ENCODE measurements at places on chromosomes 13 and 19.

DNA sequence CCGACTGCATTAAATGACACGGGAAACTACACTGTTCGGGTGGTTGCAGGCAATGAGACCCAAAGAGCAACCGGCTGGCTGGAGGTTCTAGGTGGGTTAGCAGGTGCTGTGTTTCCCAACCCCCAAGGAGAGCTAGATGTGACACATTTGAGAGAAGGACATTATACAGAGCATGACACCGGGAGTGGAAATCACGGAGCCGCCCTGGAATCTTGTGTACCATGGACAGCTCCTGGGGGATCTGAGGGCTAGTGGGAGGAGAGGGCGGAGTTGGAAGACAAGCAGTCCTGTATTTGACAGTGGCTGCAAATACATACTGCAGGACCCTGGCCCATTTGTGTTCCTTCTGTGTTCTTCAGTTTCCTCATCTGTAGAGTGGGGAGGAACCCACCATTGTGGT lies 2.3 kb downstream of the CEACAM18 start:
- no peak for ATAC-seq

GRCh38 chr13:101406791-101407190 lies 9.5 kb downstream of the NALCN start:
- ATAC-seq, result no peak

- ATAC-seq, result no peak
These were observed 12.7 kb upstream of the ZNF443 start for GRCh38 chr19:12453495-12453894.

DNA sequence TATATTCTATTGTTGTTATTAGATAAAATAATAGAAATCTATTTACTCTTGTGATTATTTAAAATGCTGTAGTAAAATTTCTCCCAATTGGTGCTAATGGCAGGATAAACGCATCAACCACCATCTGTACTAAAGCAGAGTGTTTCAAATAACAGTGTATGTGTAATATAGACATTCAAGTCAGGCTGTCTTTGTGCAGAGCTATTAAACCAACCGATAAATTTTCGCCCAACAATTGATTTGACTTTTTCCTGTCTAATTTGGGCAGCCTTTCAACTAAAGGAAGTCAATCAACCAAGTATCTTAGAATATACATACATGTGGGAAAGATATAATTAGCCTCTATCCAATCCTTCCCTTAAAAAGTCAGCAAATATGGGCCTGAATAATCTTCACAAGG lies 5.8 kb downstream of the AMER2 start:
- no peak for ATAC-seq

DNA sequence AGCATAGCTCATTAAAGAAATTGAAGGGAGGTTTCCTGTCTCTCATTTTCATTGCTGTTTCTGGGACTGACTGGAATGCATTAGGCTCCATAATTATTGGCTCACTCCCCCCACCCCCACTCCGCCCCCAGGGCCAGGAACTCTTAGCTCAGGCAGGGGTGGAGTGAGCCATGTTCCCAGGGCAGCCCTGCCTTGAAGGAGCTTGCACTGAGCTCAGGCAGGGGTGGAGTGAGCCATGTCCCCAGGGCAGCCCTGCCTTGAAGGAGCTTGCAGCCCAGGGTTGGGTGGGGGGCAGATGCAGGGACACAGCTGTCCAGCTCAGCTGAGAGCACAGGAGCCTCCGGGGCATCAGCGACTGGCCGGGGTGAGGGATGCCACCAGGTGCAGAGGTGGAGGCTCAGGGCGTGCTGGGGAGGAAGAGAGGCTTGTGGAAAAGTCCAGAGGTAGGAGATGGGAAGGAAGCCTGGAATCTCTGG lies 39.1 kb upstream of the TFDP1 start:
- ATAC-seq, result no peak

DNA sequence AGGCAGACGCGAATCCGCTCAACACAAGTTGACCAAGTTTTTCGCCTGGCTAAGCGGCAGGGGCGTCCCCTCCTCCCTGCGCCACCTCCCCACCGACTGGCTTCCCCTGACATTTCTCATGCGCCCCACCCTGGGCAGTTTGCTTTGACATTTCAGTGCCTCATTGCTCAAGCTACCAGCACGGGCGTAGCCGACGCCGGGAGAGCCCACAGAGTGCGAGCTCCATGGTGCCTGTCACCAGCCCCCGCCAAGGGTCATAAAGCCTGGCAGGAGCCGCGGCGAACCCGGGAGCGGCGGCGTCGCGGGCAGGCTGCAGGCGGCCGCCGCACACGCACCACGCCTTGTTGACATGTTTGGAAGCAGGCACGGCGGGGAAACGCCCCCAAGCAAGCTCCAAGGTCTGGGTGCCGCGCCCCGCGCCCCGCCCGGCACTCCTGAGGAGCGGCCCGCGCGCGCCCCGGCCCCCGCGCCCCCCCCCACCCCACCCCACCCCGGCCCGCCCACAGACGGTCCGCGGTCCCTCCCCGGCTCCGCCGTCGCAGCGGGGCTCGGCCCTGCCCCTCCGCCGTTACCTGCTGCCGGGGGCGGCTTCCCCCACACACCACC lies 601 bp downstream of the FBXL3 start:
- peak; percentile 79 for ATAC-seq

DNA sequence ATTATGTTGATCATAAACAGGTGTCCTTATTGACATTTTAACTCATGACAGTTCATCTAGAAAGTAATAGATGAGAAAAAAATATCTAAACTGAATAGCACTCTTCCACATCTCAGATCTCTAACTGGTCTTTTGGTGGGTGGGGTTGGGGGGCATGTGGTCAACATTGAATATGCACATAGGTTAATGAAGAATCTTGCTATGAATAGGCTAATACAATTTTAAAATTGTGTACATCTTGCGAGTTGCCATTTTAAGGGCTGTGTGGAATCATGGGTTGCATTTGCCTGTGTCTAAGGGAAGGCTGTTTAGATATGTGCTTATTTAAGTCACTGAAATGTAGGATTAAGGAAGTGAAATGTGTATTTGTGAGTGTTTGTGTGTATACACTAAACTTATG lies 346.0 kb downstream of the ITGBL1 start:
- ATAC-seq, result no peak

GRCh38 chr19:33434069-33434885 lies 60.8 kb downstream of the CEBPG start:
- ATAC-seq, result no peak

DNA sequence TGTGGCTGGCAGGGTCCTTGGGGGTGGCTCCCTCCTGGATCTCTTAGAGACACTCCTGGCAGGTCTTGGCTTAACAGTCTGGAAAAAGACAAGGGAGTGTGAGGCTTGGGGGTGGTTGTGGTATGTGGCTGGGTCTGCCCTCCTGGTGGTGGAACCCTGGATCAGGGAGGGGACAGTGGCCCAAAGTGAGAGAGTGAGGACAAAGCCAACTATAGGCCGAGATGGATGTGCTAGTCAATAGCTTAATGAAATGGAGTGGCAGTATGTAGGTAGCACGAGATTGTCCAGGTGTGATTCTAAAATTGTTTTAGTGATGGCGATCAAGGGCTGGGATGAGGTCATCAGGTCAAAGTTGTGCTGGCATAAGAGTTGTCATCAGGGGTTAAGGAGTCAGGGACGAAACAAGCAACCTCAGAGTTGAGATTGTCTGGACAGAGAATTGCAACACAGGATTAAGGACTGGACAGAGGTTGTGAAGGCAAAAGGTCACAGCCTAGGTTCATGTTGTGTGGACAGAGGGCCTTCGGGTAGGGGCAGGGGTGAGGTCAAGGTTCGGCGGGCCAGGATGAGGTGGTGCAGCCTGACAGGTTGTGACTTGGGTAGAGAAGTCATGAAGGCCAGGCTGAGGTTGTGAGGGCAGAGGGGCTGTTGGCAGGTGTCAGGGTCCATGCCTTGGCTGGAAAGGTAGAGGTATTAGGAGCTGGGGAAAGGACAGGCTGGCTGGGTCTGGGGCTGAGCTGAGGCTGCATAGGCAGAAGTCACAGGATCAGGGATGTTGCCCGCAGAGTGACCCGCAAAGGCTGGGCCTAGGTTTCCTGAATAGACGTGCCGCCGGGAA lies 4.5 kb upstream of the RASAL3 start:
- no peak for ATAC-seq

- peak; percentile 71 for ATAC-seq
These were observed 7.5 kb downstream of the RPS9 start for GRCh38 chr19:54207983-54208783.

DNA sequence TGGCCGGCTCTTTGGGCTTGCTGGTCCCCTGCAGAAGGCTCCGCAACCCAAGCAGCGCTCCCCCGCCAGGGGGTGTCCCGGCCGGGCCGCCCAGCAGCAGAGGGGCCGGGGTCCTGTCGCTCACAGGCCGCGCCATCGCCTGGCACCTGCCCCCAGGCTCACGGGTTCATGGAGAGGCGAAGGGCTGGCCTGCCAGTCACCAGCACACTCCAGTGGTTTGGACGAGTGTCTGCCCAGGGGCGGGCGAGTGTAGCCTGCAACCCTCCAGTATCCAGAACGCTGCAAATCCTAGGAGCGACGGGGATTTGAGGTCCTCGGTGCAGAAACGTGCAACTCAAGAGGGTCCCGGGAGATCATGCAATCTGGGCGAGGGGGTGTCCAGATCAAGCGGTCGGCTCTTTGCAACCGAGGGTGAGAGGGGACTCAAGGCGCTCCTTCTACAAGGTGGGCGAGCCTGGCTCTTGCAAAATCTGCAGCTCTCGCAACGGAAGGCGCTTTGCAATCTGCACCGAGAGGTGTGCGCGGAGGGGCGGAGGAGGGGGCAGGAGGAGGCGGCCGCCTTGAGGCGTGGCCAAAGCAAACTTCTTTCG lies at the start of gene DBP:
Gene DBP, minus strand, starts transcription at position 521 of the 590 bp plus-strand sequence. Its CDS starts 385 bp downstream, at position 136.
- ATAC-seq, result no peak

- ATAC-seq, result no peak
These were observed 12.0 kb downstream of the NAXD start for GRCh38 chr13:110627351-110627750.

- ATAC-seq, result no peak
These were observed at the start of gene NKG7 for GRCh38 chr19:51372649-51373504. Gene NKG7 (minus strand): TSS chr19:51372654. CDS start chr19:51372535, 119 bp downstream.

- ATAC-seq, result no peak
These were observed 24.7 kb upstream of the MIER2 start for GRCh38 chr19:369256-369655.

GRCh38 chr13:44425041-44425814 lies 51.6 kb downstream of the SERP2 start:
- no peak for ATAC-seq

GRCh38 chr19:42367929-42368328 lies 22.2 kb downstream of the CNFN start:
- ATAC-seq, result no peak

All from gastroesophageal sphincter (tissue), 4 donors.